ENCODE measurements at places on chromosomes 4 and X.

GRCh38 chr4:53067125-53067802 is 205.1 kb downstream of the RASL11B start:
- DNase-seq: no peak

DNA sequence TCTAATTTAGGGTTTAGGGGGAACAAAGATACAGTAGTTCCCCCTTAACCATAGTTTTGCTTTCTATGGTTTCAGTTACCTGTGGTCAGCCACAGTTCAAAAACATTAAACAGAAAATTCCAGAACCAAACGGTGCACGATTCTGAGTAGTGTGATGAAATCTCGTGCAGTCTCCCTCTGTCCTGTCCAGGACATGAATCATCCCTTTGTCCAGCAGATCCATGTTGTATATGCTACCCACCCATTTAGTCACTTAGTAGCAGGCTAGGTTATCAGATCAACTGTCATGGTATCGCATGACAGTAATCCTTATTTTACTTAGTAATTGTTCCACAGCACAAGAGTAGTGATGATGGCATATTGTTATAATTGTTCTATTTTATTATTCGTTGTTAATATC is 556.1 kb downstream of the IL1RAPL1 start:
- DNase-seq: no peak

- DNase-seq: no peak
Observed at GRCh38 chr4:99826016-99826415, 9.4 kb downstream of the DAPP1 start.

GRCh38 chr4:150209140-150209829 is 131.0 kb downstream of the DCLK2 start:
- DNase-seq: peak; percentile 41

DNA sequence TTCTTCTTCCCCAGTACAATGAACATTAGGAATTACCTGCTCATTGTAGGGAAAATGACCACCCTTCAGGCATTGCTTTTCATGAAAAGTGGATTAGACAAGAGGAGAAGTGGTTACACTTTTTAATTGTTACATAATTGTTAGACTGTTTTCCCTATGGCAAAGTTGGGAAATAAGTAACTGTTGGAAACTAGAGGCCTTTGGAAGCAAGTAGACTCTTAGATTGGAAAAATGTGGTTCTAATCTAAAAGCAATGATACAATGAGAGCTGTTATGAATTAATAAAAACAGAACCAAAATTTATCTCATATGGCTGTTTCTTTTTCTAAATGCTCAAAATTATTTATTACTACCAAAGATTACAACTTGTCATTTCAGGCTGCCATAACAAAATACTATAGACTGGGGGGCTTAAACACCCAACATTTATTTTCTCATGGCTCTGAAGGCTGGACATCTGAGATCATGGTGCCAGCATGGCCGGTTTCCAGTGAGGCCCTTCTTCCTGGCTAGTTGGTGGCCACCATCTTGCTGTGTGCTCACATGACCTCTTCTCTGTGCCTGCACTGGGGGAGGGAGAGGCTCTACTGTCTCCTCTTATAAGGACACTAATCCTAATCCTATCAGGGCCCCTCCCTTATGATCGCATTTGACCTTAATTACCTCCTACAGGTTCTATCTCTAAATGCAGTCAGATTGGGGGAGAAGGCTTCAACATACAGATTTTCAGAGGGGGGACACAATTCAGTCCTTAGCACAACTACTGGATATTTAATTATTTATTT is 12.5 kb downstream of the CC2D2A start:
- no peak for DNase-seq

DNA sequence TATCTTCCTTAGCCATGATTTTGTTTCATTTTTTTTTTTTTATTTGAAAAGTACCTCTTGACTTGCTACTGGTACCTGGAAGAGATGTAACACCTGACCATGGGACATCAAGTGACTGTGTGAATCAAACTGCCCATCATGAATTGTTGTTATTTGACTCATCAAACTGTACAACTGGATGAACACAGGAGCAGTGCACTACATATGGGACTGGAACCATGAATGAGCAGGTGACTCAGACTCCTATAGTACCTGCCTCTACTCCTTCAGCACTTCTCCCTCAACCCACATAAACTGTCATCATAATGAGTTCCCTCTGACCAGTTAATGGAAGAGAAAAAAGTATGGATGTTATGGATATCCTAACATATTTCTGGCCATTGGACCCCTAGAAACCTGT is 15.9 kb upstream of the UBE2D3 start:
- DNase-seq: no peak

DNA sequence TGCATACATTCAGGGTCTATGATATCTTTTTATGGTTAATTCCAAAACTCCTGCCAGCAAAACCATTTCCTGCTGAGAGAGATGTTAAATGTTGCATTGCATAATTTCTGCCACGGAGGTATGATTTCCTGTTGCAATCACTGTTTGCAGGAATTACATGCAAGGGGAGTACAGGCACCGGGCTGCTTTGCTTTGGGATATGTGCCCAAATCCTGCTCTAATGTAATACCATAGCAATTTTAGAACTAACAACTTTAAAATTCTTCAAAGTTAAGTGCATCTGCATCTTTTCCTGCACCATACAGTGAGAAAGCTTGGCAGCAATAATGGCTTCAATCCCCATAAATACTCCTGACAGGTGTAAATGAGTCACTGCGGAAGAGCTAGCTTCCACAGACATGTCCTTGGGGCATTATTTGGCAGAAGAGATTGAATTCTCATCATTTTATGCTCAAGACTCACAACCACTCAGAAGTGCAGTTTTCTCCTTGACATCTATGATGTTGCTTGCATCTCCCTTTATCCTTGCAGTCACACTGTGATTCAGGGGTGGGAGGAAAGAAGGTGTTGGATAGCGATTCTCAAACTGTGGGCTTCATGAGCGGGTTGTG is 29.6 kb downstream of the TRIM2 start:
- DNase-seq: no peak

GRCh38 chrX:79367907-79368306 is 773 bp upstream of the ITM2A start:
- DNase-seq: no peak

DNA sequence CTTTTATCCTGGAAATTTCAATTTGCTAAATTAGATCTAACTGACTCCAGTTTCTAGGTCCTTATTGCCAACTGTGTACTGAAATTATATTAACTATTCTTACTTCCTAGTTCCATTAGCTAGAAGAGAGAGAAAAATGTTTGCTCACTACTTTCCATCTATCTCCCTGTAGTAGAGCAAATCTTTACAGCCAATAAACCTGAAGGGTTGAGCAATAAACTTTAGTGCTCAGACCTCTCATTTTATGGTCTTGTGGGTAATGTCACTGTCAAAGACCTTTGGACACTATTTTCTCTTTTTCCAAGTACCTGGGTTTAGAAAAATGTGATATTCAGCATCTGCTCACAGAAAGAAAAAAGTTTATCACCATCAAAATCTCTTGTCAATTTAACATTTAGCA is 237.5 kb upstream of the GEMIN8 start:
- DNase-seq: no peak

DNA sequence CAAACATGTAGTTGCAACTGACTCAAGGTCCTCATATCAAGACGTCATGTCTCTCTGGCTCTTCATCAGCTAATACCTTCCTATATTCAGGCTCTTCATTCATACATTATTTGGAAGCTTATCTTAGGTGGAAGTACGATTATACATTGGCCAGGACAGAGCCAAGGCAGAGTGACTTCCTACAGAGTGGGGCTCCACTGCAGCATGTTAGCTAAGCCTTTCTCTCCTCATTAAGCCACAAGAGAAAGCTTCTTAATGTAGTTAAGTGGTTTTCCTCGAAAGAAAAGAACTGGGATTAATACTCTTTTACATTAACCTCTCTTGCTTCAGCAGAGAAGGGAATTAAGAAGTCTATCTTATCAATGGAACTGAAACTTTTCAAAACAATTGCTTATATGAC is 15.0 kb downstream of the C4orf33 start:
- no peak for DNase-seq

Data from renal pelvis (tissue), 12 donors.